Fibroblast of mammary gland (primary cell): ENCODE measurements at places on chromosomes 11 and 22.

GRCh38 chr11:3230636-3231549 lies 1.3 kb downstream of the MRGPRE start:
- DNase-seq = no peak

GRCh38 chr11:14052198-14052597 lies 89.7 kb downstream of the SPON1 start:
- DNase-seq = no peak

GRCh38 chr22:32801537-32802236 lies at the start of gene TIMP3:
Gene TIMP3 (plus strand): TSS chr22:32801705. CDS start chr22:32802002, 297 bp downstream.
- DNase-seq = peak; percentile 65

DNA sequence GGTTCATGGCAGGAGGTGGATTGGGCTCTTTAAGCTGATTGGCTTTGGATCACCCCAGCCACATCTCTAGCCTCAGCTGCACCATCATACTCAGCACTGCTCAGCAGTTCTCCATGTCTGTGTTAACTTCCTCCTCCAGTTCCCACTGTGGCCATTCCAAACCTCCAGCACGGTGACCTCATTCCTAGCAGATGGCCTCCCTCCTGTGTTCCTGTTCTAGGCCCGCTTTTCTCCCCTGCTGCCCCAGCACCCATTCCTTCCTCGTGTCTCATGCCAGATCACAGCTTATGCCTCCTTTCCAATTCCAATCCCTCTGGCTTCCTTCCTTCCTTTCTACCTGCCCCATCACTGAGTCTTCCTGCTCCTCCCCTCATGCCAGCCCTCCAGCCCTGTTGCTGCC lies 96.1 kb downstream of the MICAL2 start:
- DNase-seq = peak; percentile 73

- no peak for DNase-seq
Measured at GRCh38 chr11:121149116-121149515, 48.1 kb downstream of the TECTA start.

DNA sequence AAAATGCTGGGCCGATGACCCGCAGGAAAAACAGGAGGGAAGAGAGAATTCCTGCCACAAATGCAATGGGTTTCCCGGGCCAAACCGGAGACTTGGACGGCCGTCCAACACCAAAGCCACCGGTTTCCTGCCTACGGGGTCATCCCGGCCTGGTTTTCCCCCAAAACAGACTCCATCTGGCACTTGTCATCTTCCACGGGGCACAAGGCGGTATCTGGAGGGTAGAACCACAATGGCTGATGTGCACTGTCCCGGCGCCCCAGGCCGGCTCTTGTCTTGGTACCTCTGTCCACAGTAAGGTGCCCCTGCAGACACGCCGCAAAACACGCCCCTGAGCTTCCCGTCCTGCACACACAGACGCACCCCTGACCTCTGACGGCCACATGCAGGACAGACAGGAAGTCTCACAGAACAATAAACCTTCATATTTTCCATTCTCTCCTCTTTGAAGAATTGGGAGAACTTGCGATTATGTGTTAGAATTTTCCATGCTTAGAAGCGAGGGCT lies 20.1 kb downstream of the CELSR1 start:
- no peak for DNase-seq

DNA sequence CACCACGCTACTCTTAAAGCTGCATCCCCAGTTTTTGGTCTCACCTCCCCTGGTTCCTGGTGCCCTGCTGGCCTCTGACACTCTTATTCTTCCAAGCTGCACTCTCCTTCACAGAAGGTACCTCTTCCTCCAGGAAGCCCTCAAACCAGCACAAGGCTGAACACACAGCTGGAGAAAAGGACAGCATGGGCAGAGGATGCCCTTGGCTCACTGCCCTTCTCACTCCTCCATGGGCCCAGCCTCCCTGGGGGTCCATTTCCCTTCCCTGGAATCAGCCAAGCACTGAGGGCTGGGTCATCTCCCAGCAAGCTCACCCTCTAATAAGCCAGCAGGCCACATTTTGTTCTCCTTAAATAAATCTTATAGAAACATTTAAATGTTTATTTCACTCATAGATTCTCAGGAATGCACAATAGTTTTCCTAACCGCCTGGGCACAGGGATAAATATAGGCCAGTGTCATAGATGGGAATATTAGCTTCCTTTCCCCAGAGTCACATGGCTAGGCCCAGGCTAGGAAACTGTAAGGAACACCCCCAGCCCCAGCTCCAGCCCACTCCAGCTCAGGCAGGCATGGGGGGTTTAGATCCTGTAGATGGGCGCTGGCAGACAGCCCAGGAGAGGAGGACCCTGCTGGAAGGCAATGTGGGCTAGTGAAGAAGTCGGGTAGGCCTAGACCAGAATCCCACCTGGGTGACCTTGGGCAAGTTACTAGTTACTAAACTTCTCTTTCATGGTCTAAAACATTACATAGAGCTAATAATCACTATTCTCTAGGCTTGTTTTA lies 51.5 kb downstream of the IRAG1 start:
- DNase-seq = no peak

DNA sequence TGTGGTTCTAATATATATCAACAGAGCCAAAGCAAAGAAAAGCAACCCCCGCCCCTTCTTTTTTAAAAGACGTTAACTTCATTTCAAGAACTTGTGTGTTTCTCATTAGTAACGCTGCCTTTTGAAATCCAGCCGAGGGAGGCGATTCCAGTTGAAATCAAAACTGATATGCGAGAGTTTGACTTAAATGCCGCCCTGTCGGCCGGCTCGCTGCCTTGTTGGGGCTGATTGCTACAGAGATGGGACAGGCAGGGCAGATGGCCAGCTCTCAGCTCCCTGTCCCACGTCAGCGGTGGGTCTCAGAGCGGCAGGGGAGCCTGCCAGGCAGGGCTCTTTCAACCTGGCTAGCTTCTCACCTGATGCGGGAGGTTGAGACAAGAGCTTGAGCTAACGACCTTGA lies 51.9 kb upstream of the ALX4 start:
- peak; percentile 4 for DNase-seq

DNA sequence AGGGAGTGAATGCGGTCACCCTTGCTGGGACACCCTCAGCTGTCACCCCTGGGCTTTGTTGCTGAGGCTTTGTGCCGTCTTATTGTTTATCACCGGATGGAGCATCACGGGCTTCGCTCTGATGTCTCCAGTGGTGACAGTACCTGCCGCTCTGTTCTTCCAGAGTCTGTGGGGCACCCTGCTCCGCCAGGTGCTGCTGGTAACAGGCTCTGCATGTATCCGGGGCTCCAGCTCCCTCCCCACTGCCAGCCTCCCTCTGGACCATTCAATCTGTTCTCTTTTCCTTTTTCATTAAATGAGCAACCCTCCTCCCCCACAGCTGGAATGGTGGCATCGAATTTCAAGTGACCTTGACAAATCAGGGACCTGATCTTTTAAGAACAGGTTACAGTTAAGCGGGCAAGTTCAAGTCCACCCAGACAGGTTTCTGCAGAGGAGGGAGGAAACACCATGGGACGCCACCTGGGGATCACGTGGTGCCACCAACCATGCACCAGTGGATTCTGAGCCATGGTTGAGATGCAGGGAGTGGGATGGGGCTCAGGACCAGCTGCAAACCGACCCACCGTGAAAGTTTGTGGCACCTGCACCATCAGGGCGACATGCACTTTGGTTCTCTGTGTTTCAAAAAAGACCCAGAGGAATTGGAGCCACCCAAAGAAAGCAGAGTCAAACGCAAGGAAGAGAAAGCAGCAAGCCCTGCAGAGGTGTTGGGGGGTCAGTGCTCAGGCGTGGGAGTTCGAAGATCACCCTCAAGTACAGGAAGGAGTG lies 89.3 kb downstream of the BCR start:
- no peak for DNase-seq

DNA sequence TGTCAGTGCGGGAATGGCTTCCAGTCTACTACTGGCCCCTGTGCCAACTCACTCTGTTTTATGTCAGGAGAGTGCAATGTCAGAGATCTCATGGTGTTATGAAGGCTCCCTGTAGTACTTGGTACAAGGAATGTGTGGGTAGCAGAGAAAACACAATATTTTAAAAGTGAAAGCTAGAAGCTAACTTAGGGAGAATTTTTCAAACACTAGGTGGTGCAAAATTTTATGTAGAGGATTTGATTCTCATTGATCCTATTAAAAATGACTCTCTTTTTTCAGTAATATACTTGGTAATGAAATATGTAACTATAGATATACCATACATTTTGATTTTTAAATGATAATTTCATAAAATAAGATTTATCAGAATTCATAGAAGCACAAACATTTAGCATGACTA lies 134.7 kb downstream of the JRKL start:
- no peak for DNase-seq

DNA sequence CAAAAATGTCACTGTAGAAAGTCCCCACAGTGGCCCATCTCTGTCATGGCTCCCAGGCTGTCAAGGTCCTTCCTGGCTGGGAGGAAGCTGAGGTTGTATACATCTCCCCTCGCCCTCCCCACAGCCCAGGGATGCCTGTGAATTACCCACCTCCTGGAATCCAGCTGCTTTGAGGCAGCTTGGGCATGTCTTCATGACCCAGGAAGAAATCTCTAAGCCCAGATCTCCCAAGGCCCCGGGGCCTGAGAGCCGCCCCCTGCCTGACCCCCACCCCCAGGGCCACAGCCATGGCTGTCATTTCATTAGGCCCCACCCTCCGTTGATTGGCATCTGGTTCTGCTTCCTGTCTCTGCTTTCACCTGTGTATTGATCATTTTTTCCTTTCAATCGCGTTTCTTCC lies 207.5 kb downstream of the TBC1D22A start:
- DNase-seq = no peak

GRCh38 chr22:37818409-37819104 lies 4.6 kb upstream of the GALR3 start:
- DNase-seq = peak; percentile 51
